ENCODE measurements at places on chromosomes 1 and 21. TPM values are rescaled to one million over a fixed set of nuclear protein-coding genes. Genes with fewer than 3 reads are reported as not detected.

GRCh38 chr1:49416758-49417157 lies 607.0 kb downstream of the AGBL4 start:
- DNase-seq = no peak

GRCh38 chr1:155125511-155125945 lies 2.1 kb upstream of the EFNA1 start:
- no peak for DNase-seq

- no peak for DNase-seq
These were observed 37.7 kb downstream of the CD34 start for GRCh38 chr1:207873055-207873890.

DNA sequence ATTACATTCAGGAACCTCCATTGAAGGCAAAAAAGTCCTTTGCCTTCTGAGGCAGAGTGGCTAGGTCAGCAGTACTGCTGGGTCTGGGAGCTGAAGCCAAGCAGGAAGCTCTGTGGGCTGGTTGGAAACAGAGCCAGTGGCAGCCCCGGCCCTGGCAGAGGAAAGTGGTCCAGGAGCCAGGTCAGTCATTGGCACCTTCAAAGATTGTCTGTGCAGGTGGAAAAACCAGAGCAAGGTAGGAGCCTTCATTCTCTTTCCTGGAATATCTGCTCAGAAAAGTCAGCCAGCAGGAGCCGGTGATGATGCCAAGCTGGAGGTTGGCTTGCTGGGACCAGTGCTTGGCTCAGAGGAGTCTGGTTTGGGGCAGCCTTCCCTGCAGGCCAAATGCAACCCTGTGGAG lies 12.5 kb upstream of the DISP3 start:
- DNase-seq = no peak

- no peak for DNase-seq
These were observed 136.2 kb upstream of the DMRTA2 start for GRCh38 chr1:50559421-50559820.

DNA sequence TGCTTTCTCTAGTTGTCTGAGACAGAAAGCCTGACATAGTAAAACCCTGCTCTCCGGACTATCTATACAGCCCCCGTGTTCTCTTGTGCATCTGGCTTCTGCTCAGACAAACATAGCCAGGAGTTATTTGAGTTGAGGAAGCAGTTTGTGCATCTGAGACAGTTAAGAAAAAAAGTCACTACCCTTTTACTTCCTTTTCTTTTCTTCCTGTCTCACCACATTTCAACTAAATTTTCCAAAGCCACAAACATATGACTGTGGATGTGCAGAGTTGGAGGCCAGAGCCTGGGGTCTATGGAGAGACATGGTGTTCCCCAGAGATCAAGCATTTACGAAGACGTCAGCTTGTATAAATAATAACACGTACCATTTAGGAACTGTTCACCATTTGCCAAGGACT lies 158.5 kb upstream of the FGGY start:
- no peak for DNase-seq

DNA sequence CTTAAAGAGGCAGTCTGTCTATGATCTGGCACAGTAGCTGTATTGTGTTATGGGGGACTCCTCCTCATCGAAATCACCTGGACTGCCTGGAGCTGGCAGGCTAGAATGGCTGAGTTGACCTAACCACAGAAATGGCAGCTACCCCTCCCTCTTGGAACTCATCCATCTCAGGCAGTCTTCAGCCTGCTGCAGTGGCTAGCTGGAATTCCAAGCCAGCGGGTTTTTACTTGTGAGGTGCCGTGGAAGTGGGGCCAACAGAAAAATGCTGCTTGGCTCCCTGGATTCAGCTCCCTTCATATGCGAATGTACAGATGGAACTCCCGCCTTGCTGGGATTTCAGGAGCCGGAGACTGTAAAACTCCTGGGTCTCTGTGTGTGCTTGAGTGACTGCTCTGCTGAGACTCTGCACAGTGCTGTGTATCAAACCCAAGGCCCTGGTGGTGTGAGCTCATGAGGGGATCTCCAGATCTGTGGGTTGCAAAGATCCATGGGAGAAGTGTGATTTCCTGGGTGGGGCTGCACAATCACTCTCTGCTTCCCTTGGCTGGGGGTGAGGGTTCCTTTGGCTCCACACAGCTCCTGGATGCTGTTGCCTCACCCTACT lies 316.9 kb downstream of the CTH start:
- DNase-seq = no peak

GRCh38 chr1:200305806-200306205 lies 104.0 kb downstream of the ZNF281 start:
- DNase-seq = no peak

- no peak for DNase-seq
These were observed 1.7 kb downstream of the LYST start for GRCh38 chr1:235864931-235865525.

GRCh38 chr1:16464917-16465625 lies 24.5 kb downstream of the NECAP2 start:
- no peak for DNase-seq

DNA sequence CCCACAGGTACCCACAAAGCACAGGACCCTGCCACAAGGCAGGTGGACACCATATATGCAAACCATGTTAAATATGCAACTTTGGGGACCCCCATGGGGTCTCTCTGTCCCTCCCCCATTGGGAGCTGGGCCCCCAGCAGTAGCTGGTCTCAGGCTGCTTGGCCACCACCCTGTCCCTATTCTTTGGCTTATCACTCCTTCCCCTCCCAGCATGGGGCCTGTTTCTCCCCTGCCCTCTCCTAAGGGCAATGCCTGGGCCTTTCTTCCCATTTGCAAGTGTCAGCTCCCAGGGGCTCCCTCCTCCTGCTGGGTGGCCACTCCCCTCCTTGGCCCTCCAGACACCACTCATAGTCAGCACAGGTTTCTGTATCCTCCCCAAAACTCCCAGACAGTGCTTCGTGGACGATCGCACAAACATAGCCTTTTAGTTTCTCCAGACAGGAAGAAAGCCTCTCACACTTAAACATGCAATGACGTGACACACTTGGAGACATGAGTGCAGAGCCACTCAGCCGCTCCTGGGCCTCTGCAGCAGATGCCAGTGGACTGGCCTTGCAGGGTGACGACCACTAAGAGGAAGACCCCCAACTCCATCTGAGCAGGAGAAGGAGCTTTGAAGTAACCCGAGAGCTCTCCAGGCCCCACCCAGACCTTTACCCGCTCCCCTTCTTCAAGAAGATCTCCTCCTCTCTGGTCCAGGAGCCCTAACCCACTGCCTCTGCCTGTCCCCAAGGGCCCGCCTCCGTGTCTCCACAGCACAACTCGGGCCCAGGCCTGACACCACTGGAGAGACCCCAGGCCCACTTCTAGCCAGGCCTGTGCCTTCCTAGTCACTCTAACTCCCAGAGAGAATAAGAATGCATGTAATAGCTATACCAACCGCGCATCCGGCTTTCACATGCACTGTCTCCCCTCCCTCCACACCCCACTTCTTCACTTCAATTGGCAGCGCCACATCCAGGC lies 22.9 kb downstream of the CITED4 start:
- no peak for DNase-seq

DNA sequence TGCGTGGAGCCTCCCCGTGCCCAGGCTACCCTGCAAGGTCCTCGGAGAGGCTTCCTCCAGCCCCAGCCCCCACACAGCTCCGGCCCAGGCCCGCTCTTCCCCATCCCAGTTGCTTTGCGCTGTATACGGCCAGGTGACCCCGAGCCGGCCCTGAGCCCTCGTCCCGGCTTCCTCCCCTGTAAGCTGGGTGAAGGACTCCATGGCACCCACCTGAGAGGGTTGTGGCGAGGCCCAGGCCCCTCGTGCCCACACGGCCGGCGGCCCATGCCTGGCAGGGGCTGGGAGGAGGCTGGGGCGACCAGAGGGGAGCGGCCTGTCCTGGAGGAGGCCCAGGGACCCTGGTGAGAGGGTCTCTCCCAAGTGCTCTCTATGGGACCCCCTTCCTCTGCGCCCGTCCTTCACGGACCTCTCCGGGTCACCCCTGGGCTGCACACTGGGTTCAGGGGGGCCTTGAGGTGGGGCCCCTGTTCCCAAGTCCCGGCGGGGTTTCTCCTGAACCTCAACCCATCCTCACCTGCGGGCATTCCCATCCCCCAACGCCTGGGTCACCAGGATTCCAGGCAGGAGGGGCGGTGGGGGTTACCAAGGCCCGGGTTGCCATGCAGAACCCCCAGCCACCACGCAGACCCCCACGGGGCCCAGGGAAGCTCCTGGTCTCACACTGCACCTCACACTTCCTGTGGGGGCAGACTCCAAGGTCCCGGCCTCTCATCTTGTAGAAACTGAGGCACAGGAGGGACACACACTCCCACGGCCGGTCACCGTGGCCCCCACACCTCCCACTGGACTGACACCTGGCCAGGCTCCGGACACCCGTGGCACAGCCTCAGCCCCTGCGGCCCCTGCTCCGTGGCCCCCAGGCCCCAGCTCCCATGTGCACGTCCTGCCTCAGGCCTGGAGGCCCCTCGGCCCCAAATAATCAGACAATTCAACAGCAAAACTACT lies 25.2 kb downstream of the COL6A1 start:
- no peak for DNase-seq

GRCh38 chr1:53896635-53897229 lies 2.7 kb downstream of the DIO1 start:
- DNase-seq = no peak

- DNase-seq = peak; percentile 89
These were observed at the start of gene EPHX1 for GRCh38 chr1:225809842-225810578. Gene EPHX1 (plus strand): TSS chr1:225810124. CDS start chr1:225828730, 18,606 bp downstream.

DNA sequence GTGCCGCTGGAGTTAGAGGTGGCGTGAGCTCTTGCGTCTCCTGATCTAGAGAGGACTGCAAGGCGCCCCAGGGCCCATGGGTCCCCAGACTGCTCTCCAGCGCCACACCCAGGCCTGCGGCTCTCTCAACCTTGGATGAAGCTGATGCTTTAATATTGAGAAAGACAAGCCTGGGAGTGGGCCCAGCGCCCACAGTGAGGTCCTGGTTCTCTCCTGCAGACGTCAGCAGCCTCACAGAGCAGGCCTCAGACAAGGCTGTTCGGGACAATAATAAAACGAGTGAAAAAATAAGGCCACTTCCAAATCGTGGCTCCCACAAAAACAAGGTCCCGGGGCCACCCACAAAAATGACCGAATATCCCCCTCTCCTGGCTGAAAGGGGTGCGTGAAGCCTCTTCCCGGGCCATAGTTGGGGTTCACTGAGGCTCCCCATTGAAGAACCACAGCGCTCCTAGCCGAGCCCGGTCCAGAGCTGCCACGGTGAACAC lies 6.0 kb upstream of the DNMT3L start:
- no peak for DNase-seq

DNA sequence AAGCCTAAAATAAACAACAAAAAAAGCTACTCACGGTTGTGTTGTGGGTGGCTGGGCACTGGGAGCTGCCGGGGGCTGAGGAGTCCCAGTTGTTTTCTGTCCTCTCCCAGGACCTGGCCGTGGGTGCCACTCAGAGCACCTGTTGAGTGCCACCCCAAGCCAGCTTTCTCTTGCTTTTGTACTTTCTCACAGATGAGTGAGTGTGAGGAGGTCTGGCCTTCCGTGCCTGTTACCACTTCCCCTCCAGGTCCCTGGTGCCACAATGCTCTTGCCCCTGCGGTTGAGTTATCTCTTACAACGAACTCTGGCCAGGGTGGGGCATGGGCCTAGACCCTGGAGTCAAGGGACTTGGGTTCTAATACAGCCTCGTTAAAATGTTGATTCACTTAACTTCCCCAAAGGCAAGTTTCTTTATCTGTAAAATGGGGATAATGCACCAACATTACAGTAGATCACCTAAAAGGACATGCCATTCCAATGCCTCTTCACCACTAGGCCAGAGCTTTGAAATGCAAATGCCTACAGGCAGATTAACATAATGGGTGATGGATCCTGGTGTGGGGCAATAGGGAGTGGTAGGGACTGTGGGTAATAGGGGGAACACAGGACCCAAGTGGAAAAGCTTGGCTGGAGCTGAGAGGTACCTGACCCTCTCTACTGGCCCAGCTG lies at the start of gene CNR2:
Gene CNR2, minus strand, starts transcription at position 151 of the 669 bp plus-strand sequence. CDS start 37,745 bp downstream, outside the sequence.
- DNase-seq = no peak

- no peak for DNase-seq
These were observed 120.6 kb upstream of the PALMD start for GRCh38 chr1:99525331-99525730.

GRCh38 chr1:204146965-204147364 lies 4.9 kb downstream of the ETNK2 start:
- no peak for DNase-seq

- no peak for DNase-seq
These were observed 128.9 kb upstream of the NR5A2 start for GRCh38 chr1:199898654-199899053.

DNA sequence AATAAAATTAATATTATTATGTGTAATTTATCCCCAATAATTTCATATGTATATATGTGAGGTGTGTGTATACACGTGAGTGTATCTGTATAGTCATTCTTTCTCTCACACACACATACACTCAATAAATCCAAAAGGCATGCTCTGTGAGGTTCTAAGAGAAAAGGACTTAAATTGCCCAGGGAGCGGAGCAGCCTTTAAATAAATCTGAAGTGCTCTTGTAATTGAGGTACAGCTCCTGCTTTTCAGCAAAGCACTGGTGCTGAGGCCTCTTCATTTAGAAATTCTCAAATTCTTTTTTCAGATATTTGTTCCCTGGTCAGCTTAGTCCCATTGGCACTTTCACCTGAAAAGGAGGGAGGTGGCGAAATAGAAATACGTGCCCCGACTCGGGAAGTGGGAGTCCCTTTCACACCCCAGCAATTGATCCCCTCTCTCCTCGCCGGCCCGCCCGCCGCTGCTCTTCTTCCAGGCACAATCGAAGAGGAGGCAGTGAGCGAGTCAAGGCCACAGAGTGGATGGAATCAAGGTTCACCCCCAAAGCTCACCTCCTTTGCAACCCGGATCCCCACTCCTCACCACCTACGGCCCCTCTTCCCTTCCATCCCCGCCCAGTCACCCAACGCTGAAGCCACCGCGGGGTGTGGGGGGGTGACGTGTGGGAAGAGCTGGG lies 944 bp downstream of the PLPPR5 start:
- no peak for DNase-seq

DNA sequence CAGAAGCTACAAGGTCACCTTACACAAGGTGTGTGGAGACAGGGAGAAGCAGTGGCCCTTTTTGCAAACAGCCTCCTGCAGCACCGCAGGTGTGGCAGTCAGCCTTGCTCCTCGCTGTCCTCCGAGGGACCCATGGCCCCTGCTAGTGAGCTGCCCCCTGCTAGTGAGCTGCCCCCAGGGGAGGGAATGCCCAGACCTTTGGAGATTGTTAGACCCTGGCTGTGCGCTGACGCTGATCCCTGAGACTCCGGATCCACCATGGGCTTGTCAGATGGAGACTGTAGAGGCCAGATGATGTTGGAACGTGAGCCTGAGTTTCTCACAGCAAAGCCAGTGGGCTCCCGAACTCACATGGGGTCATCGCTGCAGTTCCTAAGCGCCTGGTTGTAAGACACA lies 172.2 kb downstream of the NPHP4 start:
- DNase-seq = no peak

DNA sequence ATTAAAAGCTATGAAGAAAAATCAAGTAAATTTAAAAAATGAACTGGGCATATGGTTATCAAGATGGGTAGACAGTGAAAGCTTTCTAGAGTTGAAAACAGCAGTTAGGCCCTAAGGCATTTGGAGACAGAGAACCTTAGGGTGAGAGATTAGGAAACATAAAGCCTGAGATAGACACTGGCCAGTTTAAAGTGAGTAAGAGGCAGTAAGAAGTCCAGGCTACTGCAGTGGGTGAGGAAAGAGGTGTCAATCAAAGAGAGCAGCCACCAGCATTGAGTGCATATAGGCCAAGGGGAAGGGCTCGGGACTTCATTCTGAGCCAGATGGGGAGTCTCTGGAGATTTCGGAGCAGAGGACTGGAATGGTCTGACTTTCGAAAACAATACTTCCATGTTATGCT lies 1360.5 kb upstream of the ADGRL4 start:
- DNase-seq = no peak

Gene FCRL2
- total RNA-seq = not detected

Gene IFI44
- 94.3 TPM for total RNA-seq

Gene OR6N1
- not detected for total RNA-seq

Gene WDR77
- 32.6 TPM for total RNA-seq

Gene AKNAD1
- total RNA-seq = not detected

Data from mesothelial cell of epicardium (in vitro differentiated cells).